ENCODE measurements at places on chromosomes 5 and 9. TPM values are rescaled to one million over a fixed set of nuclear protein-coding genes. Genes with fewer than 3 reads are reported as not detected.

- H3K27ac ChIP-seq: peak overlapping the region; percentile 74
- peak overlapping the region; percentile 49 for H3K4me3 ChIP-seq
- peaks cover 18% of the 10 kb centered on the region for H3K4me1 ChIP-seq
These were observed 252.0 kb upstream of the IRX4 start for GRCh38 chr5:2134543-2135292.

Gene PLPP7
- total RNA-seq: not detected

DNA sequence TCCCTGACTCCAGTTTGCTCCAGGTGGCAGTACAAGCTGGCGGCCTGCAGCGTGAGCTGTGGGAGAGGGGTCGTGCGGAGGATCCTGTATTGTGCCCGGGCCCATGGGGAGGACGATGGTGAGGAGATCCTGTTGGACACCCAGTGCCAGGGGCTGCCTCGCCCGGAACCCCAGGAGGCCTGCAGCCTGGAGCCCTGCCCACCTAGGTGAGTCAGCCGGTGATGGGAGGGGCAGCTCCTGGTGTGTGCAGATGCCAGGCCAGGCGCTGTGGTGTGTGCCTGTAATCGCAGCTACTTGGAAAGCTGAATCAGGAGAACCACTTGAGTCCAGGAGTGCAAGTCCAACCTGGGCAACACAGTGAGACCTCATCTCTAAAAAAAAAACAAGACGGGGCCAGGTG, 10.0 kb upstream of the CACFD1 start:
- H3K4me3 ChIP-seq: no peak overlapping the region
- no peaks in the 10 kb centered on the region for H3K36me3 ChIP-seq
- H3K27ac ChIP-seq: no peak overlapping the region
- peaks cover 15% of the 10 kb centered on the region for H3K27me3 ChIP-seq
- H3K4me1 ChIP-seq: no peaks in the 10 kb centered on the region

GRCh38 chr5:76125888-76126287, 42.7 kb downstream of the SV2C start:
- H3K4me1 ChIP-seq: no peaks in the 10 kb centered on the region
- H3K36me3 ChIP-seq: no peaks in the 10 kb centered on the region
- H3K4me3 ChIP-seq: no peak overlapping the region
- H3K27ac ChIP-seq: no peak overlapping the region
- peaks cover 38% of the 10 kb centered on the region for H3K27me3 ChIP-seq
- DNase-seq: no peak

DNA sequence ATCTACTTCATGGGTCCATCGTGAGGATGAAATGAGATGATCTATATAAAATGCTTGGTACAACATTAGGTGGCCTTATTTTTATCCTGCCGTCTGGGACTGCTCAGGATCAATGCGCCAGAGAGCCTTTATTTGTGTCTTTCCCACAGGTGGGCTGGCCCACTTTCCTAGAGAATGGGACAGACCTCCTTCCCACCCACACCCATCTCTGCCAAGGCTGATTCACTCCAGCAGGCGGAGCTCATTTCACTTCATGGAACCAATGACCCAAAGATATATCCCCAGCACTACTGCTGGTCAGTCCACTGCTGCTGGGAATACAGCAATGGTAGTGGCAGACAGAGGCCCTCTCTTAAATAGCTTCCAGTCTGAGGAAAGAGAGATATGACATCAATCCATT, 35.7 kb downstream of the TGFBI start:
- no peak overlapping the region for H3K4me3 ChIP-seq
- peak overlapping the region; percentile 76 for H3K27ac ChIP-seq
- H3K36me3 ChIP-seq: peaks cover 78% of the 10 kb centered on the region
- H3K4me1 ChIP-seq: peaks cover 21% of the 10 kb centered on the region
- no peak for DNase-seq

Gene FOXD4L3
- total RNA-seq: 0.96 TPM

Gene HAUS6
- total RNA-seq: 15.8 TPM

- no peak overlapping the region for H3K4me3 ChIP-seq
- H3K4me1 ChIP-seq: peaks cover 30% of the 10 kb centered on the region
- H3K27ac ChIP-seq: no peak overlapping the region
- DNase-seq: peak; percentile 52
- H3K27me3 ChIP-seq: no peaks in the 10 kb centered on the region
These were observed 4.5 kb downstream of the RCL1 start for GRCh38 chr9:4796988-4797853.

- H3K27me3 ChIP-seq: no peaks in the 10 kb centered on the region
- peak; percentile 85 for DNase-seq
These were observed 100.6 kb upstream of the IER5L start for GRCh38 chr9:129278391-129279237.

DNA sequence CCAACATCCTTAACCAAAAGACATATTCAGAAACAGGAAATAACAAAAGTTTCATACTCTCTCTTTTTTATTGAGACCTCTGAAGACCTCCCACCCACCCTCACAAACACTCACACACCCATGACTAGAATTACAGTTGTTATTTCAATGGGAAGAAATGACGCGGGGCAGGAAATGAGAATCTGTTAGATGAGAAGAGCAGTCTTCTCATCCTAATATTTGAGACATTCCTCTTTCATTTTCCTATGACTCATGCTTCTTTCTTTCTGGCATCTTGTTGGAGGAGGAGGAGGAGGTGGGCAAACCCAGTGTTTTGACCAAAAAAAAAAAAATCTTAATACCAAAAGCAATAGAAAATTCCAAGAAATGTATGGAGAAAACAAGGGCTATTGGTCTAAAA, 179.5 kb upstream of the TARS1 start:
- H3K4me3 ChIP-seq: no peak overlapping the region
- peak overlapping the region; percentile 37 for H3K27ac ChIP-seq
- H3K36me3 ChIP-seq: no peaks in the 10 kb centered on the region
- DNase-seq: peak; percentile 24
- no peaks in the 10 kb centered on the region for H3K27me3 ChIP-seq

GRCh38 chr5:82276800-82277612, 1.1 kb downstream of the RPS23 start:
- peak overlapping the region; percentile 96 for H3K4me3 ChIP-seq
- H3K27ac ChIP-seq: peak overlapping the region; percentile 99
- peaks cover 61% of the 10 kb centered on the region for H3K36me3 ChIP-seq
- H3K27me3 ChIP-seq: no peaks in the 10 kb centered on the region

Gene GADD45G
- not detected for total RNA-seq
